ENCODE measurements at places on chromosomes 13 and 19.
A peak's percentile ranks its signal among the peaks of the same experiment; 100 is the strongest.

DNA sequence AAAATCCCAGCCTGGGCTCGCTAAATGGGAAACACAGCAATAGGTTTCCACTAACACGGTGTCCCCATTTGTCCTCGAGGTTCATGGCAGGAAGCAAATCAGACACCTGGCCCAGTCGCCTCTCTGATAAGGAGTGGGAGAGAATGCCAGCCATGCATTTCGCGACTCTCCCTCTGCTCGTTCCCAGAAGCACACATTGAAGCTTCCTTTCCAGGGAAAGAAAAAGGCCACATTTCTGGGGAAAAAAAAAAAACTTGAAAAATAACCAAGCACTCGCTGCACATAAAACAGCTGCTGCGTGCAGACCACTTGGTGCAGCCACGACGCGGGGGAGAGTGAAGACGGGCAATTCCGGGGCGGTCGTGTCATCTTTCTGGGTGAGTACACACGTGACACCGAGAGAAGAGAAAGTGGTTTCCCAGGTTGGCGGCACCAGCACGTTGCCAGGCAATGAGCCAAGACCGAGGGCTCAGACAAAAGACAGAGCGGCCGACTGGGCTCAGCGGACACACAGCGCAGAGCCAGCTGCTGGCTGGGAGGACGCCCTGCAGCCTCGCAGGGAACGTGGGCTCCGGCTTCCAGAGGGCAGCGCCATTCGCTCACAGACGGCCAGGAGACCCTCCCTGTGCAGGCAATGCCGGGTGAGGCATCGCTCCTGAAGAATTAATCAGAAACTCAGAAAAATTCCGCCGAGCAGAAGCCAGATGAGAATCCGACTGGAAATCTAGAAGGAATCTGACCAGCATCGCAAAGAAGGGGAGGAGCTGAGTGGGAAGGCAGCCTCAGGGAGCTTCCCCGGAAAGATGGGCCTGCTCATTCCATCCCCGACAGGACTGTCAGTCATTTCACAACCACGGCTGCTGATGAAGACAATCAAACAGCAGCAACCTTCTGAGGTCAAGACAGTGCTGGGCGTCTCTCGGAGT is 83.2 kb upstream of the IRS2 start:
- no peak for DNase-seq

- no peak for DNase-seq
Measured at GRCh38 chr19:3387645-3388589, 21.5 kb downstream of the NFIC start.

DNA sequence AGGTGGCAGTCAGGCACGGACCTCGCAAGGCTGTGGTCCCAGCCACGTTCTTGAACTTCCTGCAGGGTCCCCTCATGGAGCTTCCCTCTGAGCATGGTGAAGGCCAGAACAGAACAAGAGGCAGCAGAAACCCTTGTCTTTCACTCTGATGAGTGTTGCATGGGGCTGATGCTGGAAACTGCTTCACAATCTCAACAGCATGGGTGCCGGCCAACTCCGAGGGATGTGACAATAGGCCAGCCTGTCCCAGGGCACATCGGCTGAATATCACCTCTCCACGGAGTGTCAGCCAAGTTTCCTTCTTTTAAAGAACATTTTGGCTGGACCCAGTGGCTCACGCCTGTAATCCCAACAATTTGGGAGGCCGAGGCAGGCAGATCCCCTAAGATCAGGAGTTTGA is 173.9 kb downstream of the FOXO1 start:
- DNase-seq, result no peak

- DNase-seq, result no peak
Measured at GRCh38 chr19:21677696-21678418, 89.5 kb downstream of the ZNF100 start.

- peak; percentile 67 for DNase-seq
Measured at GRCh38 chr19:54387991-54388801, 23.5 kb upstream of the LAIR1 start.

DNA sequence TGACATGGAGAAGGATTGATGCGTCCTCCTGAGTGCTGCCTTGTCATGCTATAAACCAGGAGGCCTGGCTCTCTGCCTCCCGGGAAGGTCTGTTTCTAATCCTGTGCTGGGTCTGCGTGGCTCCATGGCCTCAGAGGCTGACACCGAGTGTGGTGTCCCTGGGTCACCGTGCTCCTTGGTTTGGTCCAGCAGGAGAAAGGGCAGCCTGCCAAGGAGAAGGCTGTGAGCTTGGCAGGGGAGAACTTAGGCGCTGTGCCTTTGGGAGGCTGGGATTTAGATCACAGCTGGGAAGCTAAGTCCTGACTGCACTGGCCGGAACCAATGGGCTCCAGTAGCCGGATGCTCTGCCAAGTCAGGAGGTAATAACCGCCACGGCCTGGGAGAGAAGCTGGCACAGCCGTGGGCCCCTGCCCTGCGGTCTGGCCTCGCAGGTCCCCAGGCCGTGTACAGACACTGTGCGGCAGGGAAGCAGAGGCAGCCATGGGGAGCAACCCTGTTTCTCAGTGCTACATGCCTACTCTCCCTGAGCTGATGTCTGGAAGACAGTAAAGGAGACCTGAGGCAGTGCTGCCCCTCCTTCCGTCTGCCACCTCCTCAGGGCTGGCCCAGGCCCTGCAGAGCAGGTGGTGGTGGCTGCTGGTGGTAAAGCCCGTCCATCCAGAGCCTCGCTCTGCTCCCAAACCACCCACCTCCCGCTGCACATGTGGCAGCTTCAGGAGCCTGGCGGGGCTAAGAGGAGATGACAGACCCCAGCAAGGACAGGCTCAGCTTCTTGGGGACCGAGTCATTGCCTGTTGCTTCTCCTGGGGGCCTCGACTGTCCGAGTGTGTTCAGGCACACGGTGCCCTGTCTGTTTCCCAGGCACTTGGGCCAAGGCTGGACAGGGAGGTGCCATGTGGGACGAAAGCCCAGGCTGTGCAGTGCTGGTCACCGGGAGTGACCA is 44.9 kb downstream of the C13orf46 start:
- no peak for DNase-seq

- no peak for DNase-seq
Measured at GRCh38 chr19:56819166-56819565, 21.4 kb downstream of the PEG3 start.

GRCh38 chr13:26502826-26503225 is 54.7 kb upstream of the WASF3 start:
- no peak for DNase-seq

- no peak for DNase-seq
Measured at GRCh38 chr19:18350490-18350889, 10.1 kb downstream of the PGPEP1 start.

GRCh38 chr19:19559931-19560330 is 21.9 kb downstream of the CILP2 start:
- DNase-seq, result no peak

- DNase-seq, result no peak
Measured at GRCh38 chr19:28018499-28018898, 1194.5 kb downstream of the UQCRFS1 start.

DNA sequence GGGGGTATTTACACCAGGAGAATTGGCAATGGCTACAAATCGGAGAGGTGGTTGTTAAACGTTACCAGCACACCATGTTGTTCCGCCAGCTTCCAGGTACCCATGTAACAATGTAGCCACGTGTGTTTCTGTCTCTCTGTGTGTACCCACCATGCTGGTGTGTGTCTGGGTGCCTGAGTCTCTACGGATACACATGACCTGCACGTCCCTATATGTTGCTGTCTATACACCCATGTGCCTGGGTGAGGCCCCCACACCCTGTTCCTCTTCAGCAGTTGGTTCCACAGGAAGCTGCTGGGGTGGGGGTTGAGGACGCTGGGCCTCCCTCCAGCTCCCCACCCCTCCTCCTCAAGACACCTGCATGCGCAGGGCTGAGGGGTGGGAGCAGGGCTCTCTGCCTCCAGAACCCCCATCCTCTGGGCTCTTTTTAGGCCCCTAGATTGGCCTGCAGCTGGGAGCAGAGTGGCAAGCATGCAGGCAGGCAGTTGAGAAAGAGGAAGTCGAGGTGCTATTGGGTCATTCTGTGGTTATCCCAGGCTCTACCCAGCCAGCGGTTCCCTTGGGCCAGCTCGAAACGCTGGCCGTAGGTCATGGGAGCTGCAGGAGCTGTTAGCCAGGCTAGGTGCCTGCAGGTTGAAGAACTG is at the start of gene ARHGEF18:
ARHGEF18 (plus strand) TSS at position 351 of the 644 bp plus-strand sequence. CDS start 13,954 bp downstream, outside the sequence.
- DNase-seq, result peak; percentile 87

Data from CD14-positive monocyte (primary cell).